NCI-H748 treated with DMSO at 0.1 percent for 48 hours (cell line): ENCODE measurements at places on chromosomes 7 and 10.

GRCh38 chr7:104431930-104432329, 103.5 kb downstream of the LHFPL3 start:
- no peak for DNase-seq

GRCh38 chr7:155851892-155852291, 39.6 kb upstream of the SHH start:
- no peak for DNase-seq

GRCh38 chr10:17814973-17815372, 5.8 kb downstream of the MRC1 start:
- DNase-seq = no peak

DNA sequence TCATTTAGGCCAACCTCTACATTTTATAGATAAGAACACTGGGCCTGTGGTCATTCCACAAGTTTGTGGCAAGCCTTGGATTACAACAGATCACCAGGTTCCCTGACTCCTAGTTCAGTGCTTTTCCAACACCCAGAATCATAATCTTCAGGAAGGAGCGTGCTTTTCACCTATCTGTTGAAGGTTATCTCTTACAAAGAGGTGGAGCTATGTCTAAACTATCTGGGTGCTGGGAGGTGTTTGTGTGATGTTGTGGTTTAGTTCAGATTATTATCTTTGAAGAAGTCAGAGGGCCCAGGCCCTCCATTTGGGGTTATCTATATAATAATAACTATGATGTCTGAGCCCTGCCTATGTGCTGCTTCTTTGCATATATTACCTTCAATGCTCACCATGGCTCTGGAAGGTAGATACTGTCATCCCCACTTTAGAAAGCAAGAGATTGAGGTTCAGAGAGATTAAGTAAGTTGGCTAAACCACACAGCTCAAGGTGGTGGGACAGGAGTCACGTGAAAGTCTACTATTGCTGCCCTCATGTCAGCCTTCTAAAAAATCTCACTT, 24.0 kb downstream of the IL2RA start:
- DNase-seq = no peak

DNA sequence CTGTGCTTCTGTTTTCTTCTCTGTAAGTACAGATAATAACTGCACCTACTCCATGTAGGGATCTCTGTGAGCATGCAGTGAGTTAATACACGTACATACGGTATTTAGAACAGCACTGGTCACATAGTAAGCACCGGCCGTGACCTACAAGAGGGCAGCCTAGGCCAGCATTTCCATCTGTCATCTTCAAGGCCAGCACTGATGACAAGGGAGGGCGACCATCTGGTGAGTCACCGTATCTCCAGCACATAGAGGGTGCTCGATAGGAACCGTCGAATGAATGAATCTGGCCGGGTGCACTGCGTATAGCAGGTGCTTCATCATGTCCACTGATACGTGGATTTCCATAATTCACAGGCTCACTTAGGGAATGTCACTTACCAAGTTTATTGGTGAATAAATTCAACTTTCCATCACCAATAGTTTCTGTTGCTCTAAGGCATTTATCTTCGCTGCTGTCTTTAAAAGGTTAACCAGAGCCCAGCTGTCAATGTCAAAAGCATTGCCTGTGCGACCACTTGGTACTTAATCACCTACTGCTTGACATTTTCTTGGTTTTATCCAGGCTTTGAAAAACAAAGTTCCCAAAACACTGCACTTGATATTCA, 8.3 kb downstream of the NOD1 start:
- DNase-seq = no peak

DNA sequence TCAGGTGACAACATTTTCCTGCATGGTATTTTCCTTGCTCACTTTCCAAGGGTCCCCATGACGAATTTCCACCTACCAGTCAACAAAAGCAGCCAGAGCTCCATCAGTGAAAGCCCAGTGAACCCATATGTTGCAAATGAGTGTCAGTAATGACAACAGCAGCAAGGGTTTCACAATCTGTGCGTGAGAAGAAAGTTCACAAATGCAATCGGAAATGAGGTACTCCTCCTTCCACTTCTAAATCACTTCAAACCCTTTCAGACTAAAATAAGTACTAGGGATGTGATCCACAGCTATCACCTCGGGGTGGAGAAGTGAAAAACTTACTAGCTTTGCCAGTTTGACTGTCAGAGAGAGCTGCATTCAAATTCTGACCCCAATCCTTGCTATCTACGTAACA, 55.6 kb upstream of the BET1 start:
- no peak for DNase-seq

- DNase-seq = no peak
These were observed 172.4 kb downstream of the SEMA3E start for GRCh38 chr7:83476511-83477050.

- no peak for DNase-seq
These were observed 4.7 kb downstream of the CYP3A7 start for GRCh38 chr7:99730238-99730810.

DNA sequence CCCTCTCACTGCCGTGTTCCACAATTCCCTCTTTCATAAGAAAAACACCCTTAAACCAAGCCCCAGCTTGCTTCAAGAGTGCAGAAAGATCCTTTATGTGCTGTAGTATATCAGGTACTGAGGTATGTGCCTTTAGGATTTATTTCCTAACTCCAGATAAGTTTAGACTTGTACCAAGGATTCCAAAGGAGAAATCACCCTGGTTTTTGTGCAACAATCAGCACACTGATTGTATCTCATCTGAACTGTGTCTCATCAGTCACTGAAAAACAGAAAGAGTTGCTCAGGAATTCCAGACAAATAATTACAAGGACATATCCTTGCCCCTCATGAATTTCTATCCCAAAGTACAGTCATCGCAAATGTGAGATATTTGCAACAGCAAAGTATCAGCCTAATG, 77.2 kb upstream of the PTPRZ1 start:
- no peak for DNase-seq

GRCh38 chr7:95473276-95473985, 12.3 kb upstream of the ASB4 start:
- peak; percentile 85 for DNase-seq

DNA sequence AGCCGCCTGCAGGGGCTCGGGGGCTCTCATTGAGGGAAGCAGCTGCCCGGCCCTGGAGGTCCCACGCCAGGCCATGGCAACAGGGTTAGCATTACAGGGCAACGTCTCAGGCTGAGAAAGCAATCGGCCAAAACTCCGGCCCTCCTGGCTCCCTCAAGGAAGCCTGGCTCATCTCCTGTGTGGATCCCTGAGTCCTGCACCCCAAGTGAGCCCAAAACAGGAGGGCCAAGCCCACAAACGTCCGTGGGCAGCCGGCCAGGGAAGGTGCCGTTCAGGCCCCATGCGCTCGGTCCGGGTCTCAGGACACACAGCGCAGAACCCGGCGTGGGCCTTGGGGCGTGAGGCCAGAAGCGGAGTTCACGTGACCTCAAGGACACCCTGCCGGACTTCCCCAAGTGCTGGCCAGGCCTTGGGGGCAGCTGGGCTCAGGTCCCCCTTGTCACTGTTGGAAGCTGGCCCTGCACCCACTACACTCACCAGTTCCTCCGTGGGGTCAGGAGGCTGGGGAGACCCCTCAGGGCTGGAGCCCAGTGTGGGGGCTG, 8.0 kb upstream of the PWWP2B start:
- no peak for DNase-seq

GRCh38 chr10:65413001-65413400, 1512.8 kb upstream of the LRRTM3 start:
- no peak for DNase-seq

- DNase-seq = peak; percentile 51
These were observed 10.7 kb upstream of the DPYSL4 start for GRCh38 chr10:132175907-132176581.

- no peak for DNase-seq
These were observed 7.6 kb downstream of the TCF7L2 start for GRCh38 chr10:112957640-112958092.

DNA sequence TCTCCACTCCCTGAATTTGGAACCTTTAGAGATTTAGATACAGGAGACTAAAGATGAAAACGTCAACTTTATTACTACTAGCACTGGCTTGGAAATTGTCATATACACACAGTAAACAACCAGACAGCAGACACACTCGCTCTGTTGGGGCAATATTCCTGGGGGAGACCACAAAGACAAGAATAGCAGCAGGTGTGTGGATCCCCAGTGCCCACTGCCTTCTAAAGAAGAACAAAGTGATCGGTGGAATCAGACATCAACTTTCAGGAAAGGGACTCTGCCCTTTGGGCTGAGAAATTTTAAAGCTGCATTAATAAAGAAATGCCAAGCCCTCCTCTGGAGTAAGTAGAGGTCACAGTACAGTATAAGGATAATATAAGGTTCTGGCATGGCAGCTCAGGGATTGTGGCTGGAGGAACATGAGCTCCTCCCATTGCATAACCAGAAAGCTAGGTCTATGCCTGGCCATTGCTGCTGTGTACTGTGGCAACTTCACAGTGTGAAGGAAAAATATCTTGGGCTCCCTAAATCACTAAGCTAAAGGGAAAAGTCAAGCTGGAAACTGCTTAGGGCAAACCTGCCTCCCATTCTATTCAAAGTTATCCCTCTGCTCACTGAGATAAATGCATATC, 57.1 kb upstream of the ANKRD1 start:
- DNase-seq = no peak

GRCh38 chr7:21771266-21771665, 174.4 kb downstream of the CDCA7L start:
- no peak for DNase-seq

DNA sequence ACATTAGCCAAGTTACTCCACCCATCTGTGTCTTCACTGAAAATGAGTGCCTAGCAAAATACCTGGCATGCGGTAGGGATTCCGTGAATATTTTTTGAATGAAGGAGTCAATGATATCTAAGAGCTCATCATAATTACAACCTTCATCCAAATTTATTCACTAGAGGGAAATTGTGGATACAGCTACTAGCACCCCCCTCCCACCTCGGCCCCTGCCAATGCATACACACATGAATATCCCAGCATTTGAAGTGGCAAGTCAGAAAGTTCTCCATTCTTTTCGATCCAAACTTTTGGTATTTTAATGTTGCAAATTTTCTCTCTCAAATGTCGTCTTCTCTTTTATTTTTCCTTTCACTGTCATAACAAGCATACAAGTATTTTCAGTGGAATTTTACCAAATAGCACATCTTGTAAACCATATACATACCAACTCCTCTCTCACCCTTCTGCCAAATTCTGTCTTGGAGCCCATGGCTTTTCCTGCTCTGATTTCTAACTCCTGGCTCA, 164.3 kb downstream of the GRID1 start:
- DNase-seq = no peak

GRCh38 chr7:4202954-4203353, 479.1 kb upstream of the FOXK1 start:
- DNase-seq = no peak

DNA sequence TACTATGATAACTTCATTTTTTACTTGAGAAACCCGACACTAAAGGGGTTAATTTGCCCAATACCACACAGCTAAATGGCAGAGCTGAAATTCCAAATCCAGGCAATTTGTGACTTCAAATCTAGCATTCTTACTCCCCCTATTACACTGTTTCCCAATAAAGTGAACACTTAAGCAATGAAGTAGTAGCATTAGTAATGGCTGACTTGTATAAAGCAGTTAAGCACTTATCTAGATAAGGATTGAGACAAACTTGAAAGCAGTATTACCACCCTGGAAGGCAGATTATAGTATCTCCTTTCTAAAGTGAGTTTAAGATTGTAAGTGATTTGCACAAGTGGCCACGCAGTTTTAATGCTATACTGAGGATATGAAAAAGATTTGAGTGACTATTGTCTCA, 39.3 kb downstream of the WASL start:
- DNase-seq = no peak

- no peak for DNase-seq
These were observed 6.3 kb downstream of the C7orf57 start for GRCh38 chr7:48041653-48041970.

- no peak for DNase-seq
These were observed 201.6 kb downstream of the PARD3 start for GRCh38 chr10:34613491-34613890.

DNA sequence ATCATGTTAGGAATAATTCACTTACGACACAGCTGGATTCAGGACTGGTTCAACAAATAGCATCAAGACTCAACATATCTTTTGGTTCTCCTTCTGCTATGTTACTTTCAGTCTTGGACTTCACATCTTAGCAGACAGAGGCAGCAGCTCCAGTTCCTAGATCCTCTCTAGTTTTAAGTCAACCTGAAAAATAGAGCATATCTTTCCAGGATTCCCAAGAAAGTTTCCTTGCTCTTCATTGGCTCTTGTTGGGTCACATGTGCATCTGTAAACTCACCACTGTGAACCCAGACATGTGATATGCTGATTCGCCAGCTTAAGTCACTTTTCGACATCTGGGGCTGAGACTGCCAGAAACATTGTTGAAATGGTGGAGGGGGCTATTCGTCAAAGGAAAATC, 210.1 kb upstream of the KMT2E start:
- no peak for DNase-seq

- DNase-seq = no peak
These were observed 75.0 kb downstream of the EEPD1 start for GRCh38 chr7:36228039-36228438.

GRCh38 chr10:31099664-31100063, 68.0 kb upstream of the ZNF438 start:
- DNase-seq = no peak

DNA sequence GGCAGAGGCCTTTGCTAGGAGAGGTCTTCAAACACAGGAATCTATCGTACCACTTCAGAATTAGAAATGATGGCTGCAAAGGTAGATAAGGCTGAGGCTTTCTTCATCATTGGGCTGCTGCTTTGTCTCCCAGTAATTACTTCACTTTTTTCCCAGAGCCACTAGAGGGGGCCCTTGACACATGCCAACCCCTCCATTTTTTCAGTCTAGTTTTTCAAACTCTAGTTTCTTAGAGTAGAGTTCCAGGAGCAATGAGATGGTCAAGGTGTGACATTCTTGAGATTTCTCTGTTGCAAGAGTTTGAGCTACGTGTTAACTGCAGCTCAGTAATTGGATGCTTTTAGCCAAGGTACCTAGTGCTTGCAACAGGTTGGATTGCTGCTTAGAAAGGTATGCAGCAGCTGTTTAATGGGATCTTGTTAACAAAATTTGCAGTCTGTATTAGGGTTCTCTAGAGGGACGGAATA, 33.8 kb upstream of the RBM20 start:
- DNase-seq = peak; percentile 31

- no peak for DNase-seq
These were observed at the start of gene IFIT3 for GRCh38 chr10:89327803-89328441. TSS of gene IFIT3 (plus strand) at chr10:89327997. CDS start at chr10:89328074, 77 bp downstream.

DNA sequence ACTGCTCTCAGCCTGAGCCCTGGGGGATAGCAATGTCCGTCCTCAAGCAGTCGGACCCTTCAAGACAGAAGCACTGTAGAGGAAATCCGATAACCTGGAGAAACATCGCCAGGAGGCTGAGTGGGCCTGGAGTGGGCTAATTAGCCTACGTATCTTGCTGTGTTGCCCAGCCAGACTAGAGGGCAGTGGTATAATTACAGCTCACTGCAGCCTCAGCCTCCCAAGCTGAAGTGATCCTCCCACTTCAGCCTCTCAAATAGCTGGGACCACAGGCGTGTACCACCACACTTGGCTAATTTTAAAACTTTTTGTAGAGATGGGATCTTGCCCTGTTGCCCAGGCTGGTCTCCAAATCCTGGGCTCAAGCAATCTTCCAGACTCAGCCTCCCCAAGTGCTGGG, 21.7 kb downstream of the LYZL2 start:
- no peak for DNase-seq

- no peak for DNase-seq
These were observed 5.9 kb downstream of the SCART1 start for GRCh38 chr10:133459454-133460207.
